ENCODE measurements at places on chromosomes 3 and 15. TPM values are rescaled to one million over a fixed set of nuclear protein-coding genes. Genes with fewer than 3 reads are reported as not detected.

The GOLGA6A gene
- total RNA-seq: not detected

The PAK6 gene
- 16.3 TPM for total RNA-seq

The IMPG2 gene
- 0.43 TPM for total RNA-seq

The EFCAB12 gene
- total RNA-seq: 0.92 TPM

- DNase-seq: no peak
Observed at GRCh38 chr3:17045705-17046104, 160.9 kb downstream of the PLCL2 start.

- DNase-seq: no peak
Observed at GRCh38 chr15:82649226-82649999, 2.2 kb upstream of the CPEB1 start.

DNA sequence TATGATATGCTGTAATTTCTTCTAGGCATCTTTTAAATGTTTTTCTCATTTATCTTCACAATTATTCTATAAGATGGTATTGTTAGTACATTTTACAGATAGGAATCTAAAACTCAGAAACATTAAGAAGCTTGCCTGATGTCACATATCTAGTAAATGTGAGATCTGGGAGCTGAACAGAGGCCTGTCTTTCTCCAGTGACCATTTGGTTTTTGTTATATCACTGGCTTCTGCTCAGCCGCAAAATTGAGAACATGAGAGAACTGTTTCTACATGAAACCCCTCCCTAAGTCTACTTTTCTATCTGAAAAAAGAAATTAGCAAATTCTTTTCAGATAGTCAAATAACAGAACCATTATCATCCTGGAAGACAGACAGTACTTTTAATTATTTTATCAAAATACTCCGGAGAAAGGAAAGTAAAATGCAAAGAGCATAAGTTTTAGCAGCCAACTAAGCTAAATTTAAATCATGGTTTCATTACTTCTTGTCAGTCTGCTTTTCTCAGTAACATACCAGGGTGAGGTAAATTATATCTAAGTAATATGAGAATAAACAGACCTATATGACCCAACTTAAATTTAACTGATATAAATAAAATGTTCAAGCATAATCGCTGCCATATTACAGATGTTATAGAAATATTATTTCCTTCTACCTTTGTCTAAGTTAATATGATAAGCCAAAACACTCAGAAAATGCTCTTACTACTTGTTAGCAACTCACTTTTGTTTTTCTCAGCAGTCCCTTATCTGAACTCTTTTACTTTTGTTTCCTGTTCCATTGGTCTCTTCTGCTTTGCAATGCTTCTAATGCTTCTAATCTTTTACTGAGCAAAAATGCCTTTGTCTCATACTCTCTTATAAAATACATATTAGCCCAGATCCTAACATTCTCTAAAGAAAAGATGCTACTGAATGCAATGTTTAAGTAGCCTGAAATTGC lies 68.0 kb upstream of the MBNL1 start:
- DNase-seq: peak; percentile 24

DNA sequence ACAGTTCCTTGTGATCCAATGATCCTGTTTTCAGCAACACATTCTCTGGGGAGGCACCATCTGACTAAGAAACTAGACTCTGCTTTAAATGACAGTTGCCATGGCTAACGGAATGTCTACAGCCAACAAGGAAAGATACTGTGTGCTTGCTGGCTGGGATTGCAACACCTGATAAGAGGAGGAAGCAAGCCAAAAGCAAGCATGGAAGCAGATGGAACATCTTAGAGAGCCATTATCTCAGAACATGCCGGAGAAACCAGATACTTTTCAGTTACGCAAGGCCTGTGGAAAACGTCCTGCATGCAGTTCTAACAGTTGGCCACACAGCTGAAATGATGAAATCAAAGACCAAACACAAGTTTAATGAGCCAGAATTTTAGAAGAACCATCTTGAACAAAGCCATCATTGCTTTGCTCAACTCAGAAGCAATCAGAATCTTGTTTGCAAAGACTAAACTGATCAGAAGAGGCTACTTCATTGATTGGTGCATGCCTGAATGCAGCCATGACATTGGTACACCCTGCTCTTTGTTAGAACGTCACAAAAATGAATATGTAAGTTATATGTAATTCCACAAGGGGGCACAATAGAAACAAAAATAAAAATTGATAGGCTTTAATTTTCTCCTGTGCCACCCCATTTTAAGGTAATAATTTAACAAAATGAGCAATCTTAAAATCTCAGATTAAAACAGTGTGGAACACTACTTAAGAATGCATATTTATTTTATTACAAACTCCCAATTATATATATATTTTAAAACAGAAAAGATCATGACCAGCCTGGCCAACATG lies 50.8 kb downstream of the GXYLT2 start:
- DNase-seq: peak; percentile 82

GRCh38 chr15:41465822-41466421 lies 27.8 kb upstream of the ITPKA start:
- DNase-seq: peak; percentile 79

GRCh38 chr3:59600631-59601030 lies 550.8 kb upstream of the CFAP20DC start:
- DNase-seq: no peak

DNA sequence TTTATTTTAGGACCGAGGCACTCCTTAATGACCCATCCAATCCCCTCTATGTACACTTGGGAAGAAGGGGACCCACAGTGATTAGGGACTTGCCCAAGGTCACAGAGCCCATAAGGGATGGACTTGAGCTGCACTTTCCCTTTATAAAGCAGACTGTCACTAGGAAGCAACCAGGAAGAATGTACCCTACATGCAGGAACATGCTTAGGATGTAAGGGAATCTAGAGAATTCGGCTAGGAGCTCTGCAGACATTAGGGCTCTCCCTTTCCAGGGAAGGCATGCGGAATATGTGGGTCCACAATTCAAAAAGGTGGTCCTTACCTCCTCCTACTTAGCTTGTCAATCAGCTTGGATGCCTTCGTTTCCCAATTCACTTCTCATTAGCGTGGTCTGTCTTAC lies 78.7 kb downstream of the TMEM266 start:
- no peak for DNase-seq

GRCh38 chr15:34618073-34618472 lies 34.6 kb upstream of the GOLGA8B start:
- no peak for DNase-seq

- DNase-seq: no peak
Observed at GRCh38 chr3:136690599-136690998, 61.6 kb downstream of the STAG1 start.

Measured in stomach (tissue), 19 donors.